Dermis blood vessel endothelial cell (primary cell): ENCODE measurements at places on chromosomes 12 and 14. TPM values are rescaled to one million over a fixed set of nuclear protein-coding genes. Genes with fewer than 3 reads are reported as not detected.

DNA sequence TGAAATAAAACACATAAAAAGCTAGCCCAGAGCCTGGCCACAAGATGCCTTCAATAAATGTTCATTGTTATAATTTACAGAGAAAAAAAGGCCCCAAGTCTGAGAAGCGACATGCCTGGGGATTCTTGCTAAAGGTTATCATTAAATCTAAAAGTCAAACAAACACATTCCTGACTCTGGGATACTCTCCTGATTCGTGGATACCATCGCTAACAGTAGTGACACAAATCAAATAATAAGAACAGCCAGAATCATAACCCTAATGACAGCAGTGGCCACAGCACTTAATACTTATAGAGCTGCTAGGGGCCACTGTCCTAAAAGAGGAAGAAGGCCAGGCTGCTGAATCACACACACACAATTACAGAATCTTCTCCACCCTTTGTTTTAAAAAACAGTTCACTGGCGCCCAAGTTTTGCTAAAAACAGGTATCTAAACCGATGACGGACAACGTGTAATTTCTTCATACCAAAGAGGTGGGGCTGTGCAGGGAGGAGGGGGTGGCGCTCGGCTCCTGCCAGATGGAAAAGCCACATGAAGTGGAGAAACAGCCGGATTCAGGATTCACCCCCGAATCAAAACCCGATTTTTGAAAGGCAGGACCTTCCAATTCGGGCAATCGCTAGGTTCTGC, 1.2 kb downstream of the CLIP1 start:
- peak; percentile 63 for DNase-seq

GRCh38 chr14:94143239-94143638, 13.8 kb upstream of the IFI27L2 start:
- peak; percentile 41 for DNase-seq

DNA sequence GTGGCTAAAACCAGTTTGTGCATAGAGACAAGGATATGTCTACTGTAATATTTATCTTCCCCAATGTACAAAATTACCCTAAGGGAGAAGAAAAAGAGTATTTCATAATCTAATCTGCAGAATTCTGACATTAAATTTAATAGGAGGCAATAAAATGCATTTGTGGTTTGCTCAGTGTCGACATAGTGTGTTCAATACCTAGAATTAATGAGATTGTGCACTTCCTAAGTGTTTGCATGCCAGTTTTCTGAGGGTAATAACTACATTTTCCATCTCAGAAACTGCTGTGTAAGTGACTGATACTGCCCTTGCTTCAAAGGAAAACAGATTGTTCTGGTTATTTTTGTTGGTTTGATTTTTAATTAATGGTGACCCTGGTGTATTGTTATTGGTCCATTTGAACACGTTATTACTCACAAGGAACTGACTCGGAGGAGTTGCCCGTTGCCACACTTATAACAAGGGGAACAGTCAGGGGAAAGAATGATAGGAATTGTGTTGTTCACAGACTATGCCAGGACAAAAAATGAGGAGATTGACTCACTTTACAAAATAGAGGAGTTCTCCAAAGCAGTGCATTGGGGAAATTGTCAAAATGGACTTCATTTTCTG, 960.3 kb upstream of the TMEM132C start:
- no peak for DNase-seq

DNA sequence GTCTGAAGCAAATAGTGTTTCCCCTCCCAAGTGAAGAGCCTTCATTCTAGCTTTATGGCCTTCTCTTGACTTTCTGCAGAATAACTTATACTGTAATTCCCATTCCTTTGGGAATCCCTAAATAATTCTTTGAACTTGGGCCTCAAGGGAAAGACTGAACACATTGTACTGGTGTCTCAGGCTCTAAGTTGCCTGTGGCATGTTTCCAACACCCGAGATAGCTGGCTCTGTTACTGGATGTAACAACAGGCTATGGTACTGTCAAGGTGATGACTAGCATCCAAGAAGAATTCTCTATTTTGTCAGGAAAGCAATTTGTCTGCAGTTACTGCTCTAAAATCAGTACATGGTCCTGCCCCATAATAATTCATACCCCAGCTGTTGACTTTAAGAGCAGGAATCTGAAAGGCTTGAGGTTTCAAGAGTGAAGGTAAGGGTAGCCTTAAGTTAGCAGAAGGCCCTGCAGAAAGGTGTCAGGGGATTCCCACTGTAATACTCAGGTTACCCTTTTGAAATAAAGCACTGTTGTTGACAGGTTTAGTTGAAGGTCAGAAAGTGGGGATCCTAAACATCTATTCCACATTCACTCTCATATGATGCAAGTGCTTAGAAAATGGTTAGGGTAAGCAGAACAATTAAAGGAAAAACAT, 5.2 kb downstream of the GPX2 start:
- no peak for DNase-seq

DNA sequence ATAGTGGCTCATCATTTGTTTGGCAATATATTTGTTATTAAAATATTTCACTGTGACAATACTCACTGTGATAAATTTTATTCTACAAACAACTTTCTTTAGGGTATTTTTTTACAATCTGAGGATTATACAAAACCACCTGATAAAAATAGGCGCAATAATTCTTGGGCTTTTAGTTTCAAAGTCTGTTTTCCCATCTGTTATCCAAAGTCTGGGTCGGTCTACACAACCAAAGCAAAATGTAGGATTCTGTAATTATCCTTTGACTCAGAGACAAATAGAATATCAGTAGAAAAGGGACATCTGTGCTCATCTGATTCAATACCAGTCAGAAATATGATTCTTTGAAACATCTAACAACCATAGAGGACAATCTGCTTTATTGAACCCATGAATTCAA, 271.8 kb upstream of the AMIGO2 start:
- DNase-seq: no peak

DNA sequence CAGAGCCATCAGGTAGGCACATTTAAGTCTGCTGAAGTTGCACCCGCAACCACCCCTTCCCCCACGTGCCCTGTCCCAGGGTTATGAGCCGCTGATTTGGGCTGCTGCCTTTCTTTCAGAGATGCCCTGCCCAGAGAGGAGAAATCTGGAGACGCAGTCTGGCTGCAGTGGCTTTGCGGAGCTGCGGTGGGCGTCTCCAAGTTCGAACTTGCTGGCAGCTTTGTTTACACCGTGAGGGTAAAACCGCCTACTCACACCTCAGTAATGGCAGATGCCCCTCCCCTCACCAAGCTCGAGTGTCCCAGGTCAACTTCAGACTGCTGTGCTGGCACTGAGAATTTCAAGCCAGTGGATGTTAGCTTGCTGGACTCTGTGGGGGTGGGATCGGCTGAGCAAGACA, 14.7 kb downstream of the PTCSC3 start:
- no peak for DNase-seq

DNA sequence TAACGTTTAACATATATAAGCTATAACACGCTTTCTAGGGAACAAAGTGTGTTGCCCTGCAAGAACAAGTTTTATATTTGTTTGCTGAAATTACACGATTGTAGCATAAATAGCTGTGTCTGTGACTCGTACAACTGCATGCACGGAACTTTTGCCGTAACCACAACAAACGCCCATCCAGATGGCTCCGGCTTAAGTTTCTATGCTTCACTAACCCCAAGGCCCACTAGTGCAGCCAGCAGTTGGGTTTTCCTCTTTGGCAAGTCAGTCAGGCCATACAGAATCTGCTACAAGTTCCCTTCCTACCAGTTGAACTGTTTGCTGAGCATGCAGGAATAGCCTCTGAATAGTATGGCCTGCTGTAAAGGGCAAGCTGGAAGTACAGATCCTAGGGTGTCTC, 12.1 kb downstream of the CSRP2 start:
- DNase-seq: no peak

DNA sequence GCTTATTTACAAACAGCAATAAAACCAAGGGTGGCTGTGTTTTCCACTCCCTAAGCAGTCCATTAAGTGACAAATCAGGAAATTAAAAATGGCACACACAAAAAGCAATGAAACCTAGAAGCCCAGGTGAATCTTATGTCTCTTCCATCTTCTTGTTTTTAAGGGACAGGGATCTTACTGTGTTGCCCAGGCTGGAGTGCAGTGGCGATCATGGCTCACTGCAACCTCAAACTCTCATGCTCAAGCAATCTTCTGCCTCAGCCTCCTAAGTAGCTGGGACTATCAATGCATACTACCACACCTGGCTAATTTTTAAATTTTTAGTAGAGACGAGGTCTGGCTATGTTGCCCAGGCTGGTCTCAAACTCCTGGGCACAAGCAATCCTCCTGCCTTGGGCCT, 52.4 kb upstream of the CERS5 start:
- DNase-seq: no peak

GRCh38 chr12:24111086-24111485, 161.6 kb upstream of the SOX5 start:
- peak; percentile 3 for DNase-seq

- no peak for DNase-seq
These were observed 13.7 kb downstream of the OR6J1 start for GRCh38 chr14:22630486-22630885.

DNA sequence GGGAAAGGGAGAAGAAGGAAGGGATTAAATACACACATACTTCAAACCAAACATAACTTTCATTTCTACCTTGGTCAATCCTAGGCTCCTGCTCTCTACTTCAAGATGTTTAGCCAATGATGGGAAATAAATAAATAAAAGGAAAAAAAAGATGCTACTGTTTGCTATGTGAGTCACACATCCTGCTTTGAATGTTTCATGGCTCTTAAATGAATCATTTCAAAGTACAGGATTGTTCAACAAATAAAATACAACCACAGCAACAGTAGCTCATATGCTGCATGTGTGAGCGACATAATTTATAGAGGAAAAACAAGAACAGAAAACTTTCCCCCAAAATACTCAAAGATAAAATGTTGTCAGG, 54.3 kb upstream of the NPFF start:
- DNase-seq: peak; percentile 89

- peak; percentile 10 for DNase-seq
These were observed 219.3 kb upstream of the NOS1 start for GRCh38 chr12:117580718-117581062.

GRCh38 chr12:87676731-87677130, 352.5 kb downstream of the C12orf50 start:
- DNase-seq: no peak

STAT2 gene
- total RNA-seq: 72.7 and 95.0 TPM in 2 replicates

RASAL1 gene
- total RNA-seq: under 0.01 and 0.05 TPM in 2 replicates

STAB2 gene
- total RNA-seq: 3.7 and 4.6 TPM in 2 replicates

AJUBA gene
- total RNA-seq: 49.3 and 80.8 TPM in 2 replicates

SLC6A15 gene
- total RNA-seq: 0.51 and 2.2 TPM in 2 replicates

KRT77 gene
- not detected in 2 replicates for total RNA-seq

SYT1 gene
- 9.4 and 9.7 TPM in 2 replicates for total RNA-seq
